ENCODE measurements at places on chromosomes 4 and X.

- no peak for DNase-seq
These were observed 791.0 kb upstream of the DIAPH2 start for GRCh38 chrX:95893636-95894035.

- DNase-seq = peak; percentile 84
These were observed at the start of gene TRAM1L1 for GRCh38 chr4:117084866-117085701. TSS of gene TRAM1L1 (minus strand) at chr4:117085576. CDS start at chr4:117085393, 183 bp downstream.

DNA sequence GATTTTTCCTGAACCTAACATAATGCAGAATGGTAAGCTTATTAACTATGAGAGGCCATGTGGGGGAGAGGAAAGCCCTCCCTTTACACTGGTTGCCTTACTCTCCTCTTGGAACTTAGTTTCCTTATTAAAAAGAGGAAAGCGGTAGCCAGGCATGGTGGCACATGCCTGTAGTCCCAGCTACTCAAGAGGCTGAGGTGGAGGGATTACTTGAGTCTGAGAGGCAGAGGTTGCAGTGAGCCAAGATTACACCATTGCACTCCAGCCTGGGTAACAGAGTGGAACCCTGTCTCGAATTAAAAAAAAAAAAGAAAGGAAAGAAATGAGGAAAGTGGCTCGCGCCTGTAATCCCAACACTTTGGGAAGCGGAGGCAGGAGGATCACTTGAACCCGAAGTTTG is 2.0 kb downstream of the FAM47E start:
- no peak for DNase-seq

DNA sequence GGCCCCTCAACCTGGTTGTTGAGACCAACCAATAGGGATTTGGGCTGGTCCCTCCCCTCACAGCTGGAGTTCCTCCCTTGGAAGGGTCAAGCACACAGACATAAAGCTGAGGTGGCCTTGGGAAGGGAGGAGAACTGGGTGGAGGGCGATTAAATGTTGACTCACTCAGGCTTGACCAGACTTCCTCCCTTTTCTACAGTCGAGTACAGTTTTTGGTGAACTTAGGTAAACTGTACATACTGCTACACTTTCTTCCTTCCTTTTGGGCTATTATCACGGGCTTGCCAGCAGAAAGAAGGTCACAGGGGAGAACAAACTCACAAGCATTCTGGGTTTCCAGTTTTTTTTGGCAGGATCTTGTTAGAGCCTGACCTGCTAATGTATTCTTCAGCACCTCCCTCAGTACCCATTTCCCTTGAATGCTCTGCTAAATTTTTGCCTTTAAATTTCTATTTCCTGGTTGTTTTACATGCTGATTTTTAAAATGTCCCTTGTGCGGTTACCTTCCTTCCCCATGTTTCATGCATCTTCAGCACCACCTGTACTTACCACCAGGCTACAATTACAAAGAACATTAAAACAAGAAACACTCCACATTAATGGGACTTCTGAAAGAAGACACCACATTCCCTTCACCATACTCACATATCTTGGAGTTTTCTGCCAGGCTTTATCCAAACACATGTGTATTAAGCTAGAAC is 135.2 kb upstream of the RASGEF1B start:
- no peak for DNase-seq

GRCh38 chr4:141036786-141037185 is 96.5 kb downstream of the RNF150 start:
- DNase-seq = no peak

DNA sequence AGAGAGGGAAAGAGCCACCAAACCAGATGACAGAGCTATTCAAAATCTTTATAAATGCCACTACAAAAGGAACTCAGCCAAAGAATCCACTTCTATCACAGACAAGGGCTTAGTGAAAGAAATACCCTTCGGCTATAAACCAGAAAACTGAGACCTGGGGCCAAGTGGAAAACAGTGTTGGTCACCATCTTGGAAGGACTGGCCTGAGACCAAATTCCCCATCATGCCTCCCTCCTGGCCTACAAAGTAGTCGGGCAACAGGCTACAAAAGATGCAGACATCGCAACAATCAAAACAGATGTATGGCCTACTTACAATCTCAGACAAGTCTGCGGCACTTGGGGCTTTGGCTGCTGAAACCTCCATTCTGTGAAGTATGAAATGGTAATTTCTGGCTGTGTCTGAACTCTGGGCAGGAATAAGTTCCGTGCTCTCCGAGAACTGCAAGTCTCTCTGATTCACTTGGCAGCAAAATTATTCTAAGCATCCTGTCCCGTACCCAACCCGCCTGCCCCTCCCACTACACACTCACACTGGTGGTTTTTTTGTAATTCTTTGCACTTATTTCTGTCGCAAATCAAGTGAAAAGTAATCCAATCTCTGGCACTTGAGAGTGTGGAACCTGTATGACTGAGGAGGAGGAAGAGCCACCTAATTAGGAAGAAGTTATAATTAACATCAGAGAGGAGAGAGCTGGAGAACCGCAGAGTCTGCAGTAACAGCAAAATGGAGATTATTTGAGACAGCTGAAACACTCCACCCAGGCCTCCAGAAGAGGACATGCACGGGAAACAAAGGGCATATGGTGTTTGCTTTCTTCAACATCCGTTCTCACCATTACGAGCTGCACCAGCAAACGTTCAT is 87.8 kb downstream of the SH3KBP1 start:
- no peak for DNase-seq

DNA sequence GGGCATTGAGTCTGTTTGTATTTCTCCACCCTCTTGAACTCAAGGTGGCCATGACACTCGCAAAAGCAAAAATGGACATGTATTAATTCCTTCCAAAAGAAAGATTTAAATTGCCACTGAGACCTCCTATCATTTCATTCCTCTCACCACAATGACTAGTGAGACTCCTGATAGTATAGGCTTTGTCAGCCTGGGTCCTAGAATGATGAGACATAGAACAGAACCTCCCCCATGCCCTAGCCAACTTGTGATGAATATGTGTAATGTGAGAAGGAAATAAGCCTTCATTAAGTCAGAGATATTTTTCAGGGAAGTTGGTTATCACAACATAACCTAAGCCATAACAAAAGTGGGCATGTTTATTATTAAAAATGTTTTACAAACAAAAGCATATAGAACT is 62.5 kb downstream of the ASB9 start:
- DNase-seq = no peak

GRCh38 chr4:184792334-184792733 is 33.4 kb downstream of the ACSL1 start:
- DNase-seq = no peak

- no peak for DNase-seq
These were observed 2230.7 kb downstream of the PCDH7 start for GRCh38 chr4:32950866-32951265.

DNA sequence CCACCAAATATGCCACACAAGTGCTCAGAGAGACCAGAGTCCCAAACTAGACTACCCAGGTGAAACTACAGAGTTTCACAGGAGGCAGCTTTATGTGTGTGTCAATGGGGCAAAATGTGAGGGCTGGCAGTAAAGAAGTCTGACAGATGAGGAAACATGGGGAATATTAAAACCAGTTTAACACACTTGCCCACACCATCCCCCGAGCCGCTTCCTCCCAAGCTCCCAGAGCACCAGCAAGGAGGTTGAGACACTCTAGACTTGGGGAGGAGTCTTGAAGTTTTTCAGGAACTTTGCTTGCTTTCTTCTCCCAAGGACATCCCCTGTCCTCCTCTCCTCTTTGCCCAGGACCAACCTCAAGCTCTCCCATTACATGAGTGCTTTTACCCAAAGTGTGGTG is 94.7 kb upstream of the SPRY1 start:
- no peak for DNase-seq

GRCh38 chrX:34638116-34638515 is 19.0 kb downstream of the TMEM47 start:
- no peak for DNase-seq

GRCh38 chr4:109701566-109702410 is 1.5 kb downstream of the CASP6 start:
- DNase-seq = peak; percentile 11

DNA sequence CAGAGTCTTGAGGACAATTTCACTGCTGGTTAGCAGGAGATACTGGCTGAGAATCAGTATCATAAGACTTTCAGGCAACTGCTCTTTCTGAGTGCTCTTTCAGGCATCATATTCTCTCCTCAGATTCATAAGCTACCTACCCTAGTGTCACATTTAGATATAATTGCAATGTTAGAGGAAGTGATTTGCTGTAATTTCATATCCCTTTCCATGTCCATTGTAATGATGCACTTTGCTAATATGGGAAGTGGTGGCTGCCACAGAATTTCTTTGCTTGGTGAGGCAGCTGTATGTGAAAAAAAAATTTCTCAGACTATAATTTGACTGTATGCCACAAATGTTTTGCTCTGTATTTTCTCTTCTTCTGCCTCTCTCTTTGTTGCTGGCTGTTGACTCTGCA is 63.3 kb downstream of the DOCK11 start:
- DNase-seq = no peak

DNA sequence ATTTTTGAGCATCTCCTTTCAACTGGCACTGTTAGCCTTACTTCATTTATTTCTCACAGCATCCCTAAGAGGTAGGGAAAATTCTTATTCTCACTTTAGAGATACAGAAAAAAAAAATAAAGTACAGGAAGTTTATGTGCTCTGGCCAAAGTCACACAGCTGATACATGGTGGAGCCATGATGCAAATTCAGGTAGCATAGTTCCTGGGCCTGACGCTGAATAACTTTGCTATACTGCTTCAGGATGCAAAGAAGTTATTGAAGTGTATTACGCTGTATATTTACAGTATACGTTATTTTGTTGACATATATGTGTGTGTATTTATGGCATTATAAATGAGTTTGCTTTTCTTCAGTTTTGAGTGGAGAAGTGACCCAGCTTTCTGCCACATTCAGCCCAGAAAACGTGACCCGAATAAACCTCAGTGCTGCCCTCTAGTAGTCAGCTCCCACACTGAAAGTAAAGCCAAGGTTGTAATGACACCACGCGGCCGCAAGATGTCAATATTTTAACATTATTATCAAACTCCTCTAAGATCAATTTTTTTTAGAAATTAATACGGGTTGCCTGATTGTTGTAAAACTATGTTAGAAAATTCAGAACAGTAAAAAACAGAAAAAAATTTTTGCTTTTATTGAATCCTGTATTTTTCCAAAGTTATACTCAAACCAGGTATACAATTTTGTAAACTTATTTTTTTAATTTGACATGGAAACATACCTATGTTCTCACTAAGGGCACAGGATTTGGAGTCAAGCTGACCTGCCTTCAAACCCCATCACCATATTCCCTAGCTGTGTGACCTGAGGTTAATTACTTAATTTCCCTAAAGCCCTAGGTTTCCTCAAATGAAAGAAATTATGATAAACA is 3.8 kb upstream of the GUCY2F start:
- DNase-seq = peak; percentile 76

GRCh38 chr4:37389967-37390580 is 145.5 kb downstream of the NWD2 start:
- peak; percentile 6 for DNase-seq

GRCh38 chr4:25925486-25926201 is 11.6 kb downstream of the SMIM20 start:
- DNase-seq = peak; percentile 49

DNA sequence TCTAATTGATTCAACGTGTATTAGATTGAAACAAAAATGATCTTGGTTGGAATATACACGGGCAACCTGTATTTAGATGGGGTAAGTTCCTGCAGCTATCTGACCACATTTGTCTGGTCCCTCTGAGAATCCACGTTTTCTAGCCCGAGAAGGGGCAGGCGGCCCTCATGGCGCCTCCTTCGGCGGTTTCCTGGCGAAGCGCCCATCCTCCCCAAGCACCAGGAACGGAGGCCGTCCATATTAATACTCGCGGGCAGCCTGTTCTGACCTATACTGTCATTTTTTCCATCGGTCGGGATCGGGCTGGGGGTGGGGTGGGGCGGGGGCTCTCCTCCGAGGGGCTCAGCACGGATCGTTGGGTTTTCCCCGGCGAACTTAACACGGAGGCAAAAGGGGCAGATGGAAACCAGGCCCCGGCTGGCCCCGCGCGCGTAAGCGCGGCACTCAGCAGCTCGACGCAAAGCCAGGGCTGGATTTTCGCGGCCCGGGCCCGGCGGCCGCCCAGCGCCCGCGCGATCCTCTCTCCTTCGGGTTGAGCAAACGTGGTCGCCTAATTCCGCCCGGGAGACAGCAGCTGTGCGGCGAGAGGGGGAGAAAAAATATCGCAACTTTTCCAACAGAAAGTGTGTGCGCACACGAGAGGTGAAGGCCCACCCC is 77.2 kb upstream of the BCOR start:
- DNase-seq = no peak

Data from HEK293T (cell line).